T-helper 17 cell (primary cell): ENCODE measurements at places on chromosomes 1 and 21.

GRCh38 chr1:165116171-165116570 is 240.3 kb downstream of the LMX1A start:
- no peak for DNase-seq

GRCh38 chr1:28449904-28450303 is 55.9 kb upstream of the RCC1 start:
- no peak for DNase-seq

DNA sequence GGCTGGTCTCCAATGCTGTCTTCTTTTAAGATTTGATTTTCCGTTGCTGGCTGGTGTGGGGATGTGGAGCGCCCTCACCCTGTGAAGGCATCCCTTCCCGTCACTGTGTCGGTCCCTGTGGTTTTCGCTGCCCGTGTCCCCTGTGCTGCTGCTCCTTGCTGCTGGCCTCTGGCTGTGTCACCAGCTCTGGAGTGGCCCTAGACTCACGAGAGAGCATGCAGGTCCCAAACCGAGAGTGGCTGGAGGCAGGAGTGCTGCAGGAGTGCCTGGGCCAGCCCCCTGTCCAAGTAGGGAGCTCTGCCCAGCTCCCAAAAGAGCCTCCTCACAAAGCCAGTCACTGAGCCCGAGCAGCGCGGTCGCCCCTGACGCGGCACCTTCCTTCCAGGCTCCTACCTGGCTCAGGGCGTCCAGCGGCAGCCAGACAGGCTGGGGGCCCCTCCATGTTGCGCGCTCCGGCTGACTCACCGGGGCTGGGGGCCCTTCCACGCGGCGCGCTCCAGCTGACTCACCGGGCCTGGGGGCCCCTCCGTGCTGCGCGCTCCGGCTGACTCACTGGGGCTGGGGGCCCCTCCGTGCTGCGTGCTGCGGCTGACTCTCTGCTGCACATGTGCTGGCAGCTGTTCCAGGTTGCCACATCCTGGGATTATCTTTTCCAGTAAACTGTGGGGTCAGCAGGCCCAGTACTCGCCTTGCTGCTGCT is 106.7 kb upstream of the COL6A1 start:
- no peak for DNase-seq

GRCh38 chr1:68151690-68152089 is 80.6 kb downstream of the WLS start:
- DNase-seq, result no peak

GRCh38 chr1:32062867-32063230 is 9.9 kb upstream of the TMEM39B start:
- DNase-seq, result no peak
